D721Med (cell line): ENCODE measurements at places on chromosomes 3 and 15.

DNA sequence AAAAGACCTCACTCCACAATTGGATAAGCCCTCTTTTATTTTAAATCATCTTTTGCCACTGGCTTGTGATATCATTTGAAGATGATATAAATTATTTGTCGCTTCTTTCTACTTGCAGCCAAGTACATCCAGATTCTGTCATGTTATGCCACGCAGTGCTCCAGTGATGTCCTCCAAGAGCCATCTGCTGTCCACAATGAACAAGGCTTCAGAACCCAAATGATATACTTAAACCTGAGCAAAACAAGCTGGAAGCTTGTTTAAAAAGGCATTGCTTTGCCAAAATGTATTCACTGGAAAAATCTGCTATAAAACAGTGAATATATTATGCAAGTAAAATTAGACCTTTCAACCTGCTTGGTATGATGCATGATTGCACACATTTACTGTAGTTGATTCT, 58.8 kb upstream of the ARL6 start:
- no peak for DNase-seq

- DNase-seq: no peak
Observed at GRCh38 chr15:41994171-41994650, 21.9 kb upstream of the EHD4 start.

- DNase-seq: no peak
Observed at GRCh38 chr15:25094519-25094918, 139.7 kb downstream of the SNRPN start.

DNA sequence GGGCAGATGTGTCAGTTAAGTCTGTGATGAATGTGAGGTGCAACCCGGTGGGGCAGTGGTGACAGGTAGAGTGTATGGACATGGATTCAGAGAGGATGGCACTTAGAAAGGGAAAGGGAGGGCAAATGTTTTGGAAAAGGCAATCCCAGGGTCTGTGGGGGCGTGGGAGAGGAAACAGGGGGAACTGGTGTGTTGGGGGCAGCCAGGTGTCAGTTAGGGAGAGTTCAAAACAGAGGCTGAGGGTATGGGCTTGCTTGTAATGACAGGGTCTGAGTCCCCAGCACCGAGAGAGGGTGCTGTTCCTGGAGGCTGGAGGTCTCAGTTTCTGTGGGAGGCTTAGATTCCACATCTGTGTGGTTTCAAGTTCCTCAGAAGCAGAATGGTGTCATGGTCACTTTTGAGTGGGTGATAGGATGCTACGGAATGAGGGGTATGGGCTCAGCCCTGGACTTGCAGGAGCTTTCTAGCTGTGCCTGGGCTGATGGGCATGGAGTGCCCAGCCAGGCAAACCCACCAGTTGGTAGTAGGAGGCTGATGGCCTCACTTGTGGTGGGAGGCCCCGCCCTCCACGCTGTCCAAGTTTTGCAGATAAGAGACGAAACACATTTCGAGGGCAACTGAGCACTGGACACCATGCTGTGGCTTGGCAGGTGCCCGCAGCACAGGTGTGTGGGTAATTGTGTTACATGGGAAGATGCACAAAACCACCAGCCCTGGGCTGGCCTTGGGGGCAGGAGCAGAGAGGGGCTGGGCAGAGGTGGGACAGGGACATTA, 209.4 kb downstream of the RPLP1 start:
- DNase-seq: no peak

GRCh38 chr3:160963949-160964348, 141.2 kb downstream of the B3GALNT1 start:
- no peak for DNase-seq

DNA sequence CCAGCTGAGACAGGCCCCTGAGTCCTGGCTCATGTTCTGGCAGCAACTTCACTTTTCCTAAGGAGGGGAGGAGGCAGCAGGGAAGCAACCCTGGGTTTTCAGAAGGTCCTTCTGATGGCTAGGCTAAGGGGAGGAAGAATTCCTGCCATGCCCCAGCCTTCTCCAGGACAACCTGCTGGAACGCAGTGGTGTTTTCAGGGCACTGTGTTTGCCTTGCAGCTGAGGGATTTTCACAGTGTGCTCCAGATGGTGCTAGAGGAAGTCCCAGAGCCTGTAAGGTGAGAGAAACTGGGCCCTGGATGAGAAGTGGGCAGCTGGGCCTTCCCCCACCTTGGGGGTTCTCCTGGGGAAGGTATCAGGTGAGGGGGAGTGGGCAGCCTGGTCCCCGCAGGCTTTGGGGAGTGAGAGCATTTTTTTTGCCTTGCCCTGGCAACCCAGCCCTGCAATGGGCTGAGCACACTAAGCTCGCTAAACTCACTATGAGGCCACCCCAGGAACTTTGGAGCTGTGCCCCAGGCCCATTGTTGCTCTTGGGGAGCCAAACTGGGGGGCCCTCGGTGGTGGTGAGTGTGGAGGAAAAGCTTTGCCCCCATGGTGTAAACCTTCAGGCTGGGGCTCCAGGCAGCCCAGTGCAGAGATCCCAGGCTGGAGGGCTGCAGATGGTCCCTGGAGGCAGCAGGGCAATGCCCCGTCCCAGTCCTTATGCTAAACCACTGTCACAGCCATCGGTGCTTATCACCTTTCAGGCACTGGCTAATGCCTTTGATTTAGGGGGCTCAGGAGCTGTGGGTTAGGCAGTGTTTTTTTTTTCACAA, 41.1 kb downstream of the ACAA1 start:
- no peak for DNase-seq

DNA sequence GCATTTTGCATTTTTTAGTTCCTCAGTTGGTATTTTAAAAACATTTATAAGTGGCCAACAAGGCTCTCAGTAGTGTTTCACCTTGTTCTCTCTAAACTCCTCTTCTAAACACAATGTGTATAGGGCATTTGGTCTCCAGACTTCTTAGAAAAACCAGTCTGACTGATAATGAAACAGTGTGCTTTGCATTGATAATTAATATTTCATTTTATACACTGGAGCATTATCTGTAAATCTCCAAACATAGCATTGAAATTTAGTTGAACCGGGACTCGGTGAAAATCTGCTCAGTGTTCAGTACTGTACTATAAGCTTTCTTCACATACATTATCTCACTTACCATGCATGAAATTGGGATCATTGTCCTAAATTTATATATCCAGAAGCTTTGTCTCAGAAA, 53.6 kb downstream of the SETD5 start:
- DNase-seq: no peak

DNA sequence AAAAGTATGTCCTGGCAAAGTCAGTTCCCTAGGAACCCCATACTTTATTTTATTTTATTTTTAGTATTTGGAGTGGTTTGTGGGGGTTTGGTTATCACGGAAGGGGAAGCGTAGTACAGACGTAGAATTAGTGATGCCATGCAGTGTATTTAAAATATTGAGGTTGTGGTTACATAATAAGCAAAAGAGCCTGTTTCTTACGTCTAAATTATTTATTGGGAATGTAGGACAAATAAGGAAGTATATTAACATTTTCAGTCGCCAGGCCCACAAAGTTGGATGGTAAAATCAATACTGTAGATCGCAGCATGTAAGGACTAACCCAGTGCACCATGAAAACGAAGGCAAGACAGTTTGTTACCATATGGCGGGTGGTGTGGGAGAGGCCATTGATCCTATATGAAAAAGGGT, 558 bp downstream of the DTWD1 start:
- no peak for DNase-seq

DNA sequence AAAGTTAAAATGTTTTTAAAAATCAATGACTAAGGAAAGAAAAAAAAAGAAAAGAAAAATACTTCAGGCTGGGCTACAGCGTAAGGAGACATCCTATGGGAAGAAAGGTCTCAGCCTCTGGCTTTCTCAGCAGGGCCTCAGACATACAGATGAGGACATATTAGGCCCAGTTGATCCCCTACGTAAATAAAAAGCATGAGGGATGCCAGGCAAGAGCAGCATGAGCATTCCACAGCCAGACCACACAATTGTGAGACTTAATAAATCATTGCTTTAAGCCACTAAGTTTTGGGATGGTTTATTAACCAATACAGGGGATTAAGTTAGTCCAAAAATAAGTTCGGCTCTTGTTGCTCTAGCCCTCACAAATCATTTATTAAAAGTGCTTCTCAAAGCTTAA, 394.1 kb upstream of the NECTIN3 start:
- no peak for DNase-seq

GRCh38 chr3:108420926-108421325, 89.5 kb downstream of the MYH15 start:
- DNase-seq: no peak

GRCh38 chr3:115074502-115074901, 72.6 kb downstream of the ZBTB20 start:
- DNase-seq: no peak

DNA sequence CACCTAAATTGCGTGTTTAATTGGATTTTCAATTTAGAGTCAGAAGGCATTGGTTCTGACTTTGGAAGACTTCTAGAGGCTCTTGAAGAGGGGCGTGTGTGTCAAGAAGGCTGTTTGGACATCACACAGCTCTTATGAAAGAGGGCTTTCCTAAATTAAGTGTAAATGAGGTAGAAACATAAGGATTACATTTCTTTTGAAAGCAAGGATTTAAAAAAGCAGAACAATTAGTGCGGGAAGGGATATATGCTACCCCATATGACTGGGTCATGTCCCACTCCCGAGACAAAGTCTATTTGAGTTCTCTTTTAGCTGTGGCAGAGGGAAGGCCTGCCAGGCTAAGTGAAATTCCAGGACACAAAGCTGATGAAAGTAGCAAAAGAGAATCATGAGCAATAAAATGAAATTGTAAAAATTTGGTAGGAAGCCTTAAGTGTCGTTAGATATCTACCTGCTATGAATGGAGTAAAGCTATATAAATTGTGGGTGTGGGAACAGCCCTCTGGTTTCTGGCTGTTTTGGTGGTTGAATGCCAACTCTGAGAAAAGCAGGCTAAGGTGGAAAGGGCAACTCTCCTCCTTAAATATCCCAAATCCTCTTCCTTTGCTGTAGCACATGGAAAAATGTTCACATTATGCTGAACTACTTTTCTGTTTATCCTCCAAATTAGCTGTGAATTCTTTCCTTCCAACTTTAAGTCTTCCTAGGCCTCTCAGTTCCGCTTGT, 100.6 kb upstream of the TSC22D2 start:
- no peak for DNase-seq

- no peak for DNase-seq
Observed at GRCh38 chr3:99878005-99878404, 60.3 kb downstream of the CMSS1 start.
